Astrocyte (in vitro differentiated cells and primary cell): ENCODE measurements at places on chromosomes 16 and 17.

GRCh38 chr17:601926-602303, 112.7 kb downstream of the VPS53 start:
- DNase-seq, result no peak

DNA sequence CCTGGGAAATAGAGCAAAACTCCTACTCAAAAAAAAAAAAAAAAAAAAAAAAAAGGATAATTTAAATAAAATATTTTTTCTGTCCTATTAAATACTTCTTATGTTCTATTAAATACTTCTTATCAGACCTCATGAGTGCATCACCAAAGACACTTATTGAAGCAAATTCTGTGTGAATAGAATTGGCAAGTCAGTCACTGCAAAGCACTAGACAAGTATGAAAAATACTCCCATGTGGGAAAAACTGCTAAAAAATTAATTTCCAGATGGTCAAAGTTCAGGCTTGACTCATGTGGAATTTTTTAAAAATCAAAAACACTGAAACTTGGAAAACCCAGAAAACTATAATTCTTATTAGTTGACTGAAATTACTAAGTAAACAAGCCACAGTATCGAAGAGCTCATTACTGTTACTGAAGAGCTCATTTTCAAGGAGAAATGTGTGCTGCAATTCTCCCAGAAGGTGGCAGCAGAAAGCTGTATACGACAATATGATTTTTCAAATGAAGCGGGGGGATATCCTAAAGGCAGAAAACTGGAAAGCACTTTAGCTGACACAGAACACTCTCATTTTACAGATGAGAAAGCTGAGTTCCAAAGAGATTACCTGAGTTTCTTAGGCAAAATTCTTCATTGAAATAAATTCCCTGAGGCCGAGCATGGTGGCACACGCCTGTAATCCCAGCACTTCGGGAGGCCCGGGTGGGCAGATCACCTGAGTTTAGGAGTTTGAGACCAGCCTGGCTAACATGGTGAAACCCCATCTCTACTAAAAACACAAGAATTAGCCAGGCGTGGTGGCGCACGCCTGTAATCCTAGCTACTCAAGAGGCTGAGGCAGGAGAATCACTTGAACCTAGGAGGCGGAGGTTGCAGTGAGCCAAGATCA, 15.9 kb upstream of the FBXO47 start:
- peak; percentile 35 for DNase-seq

- no peak for DNase-seq
Observed at GRCh38 chr16:12655537-12655936, 148.2 kb downstream of the CPPED1 start.

DNA sequence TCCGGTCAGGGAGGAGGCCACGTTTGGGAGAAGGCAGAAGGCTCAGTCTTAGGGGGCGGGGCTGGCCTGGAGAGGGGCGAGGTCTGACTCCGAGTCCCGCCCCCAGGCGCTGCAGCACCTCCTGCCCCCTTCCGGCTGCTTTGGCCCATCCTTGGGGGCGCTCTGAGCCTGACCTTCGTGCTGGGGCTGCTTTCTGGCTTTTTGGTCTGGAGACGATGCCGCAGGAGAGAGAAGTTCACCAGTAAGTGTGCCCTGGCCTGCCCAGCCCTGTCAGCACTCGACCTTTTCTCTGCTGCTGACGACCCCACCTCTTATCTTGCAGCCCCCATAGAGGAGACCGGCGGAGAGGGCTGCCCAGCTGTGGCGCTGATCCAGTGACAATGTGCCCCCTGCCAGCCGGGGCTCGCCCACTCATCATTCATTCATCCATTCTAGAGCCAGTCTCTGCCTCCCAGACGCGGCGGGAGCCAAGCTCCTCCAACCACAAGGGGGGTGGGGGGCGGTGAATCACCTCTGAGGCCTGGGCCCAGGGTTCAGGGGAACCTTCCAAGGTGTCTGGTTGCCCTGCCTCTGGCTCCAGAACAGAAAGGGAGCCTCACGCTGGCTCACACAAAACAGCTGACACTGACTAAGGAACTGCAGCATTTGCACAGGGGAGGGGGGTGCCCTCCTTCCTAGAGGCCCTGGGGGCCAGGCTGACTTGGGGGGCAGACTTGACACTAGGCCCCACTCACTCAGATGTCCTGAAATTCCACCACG, 1.5 kb downstream of the TNFRSF12A start:
- peak; percentile 91 for DNase-seq

DNA sequence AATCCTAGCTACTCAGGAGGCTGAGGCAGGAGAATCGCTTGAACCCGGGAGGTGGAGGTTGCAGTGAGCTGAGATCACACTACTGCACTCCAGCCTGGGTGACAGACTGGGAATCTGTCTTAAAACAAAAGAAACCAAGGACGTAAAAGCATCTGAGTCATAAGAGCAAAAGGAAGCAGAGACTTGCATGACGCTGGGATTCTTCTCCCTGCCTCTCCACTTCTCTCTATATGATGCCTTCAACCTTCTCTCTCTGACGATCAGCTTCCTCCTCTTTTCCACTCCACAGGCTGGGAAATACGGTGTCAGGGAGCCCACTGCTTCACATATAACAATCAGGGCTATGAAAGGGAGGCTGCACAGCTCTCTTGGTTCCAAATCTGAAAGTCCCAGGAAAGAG, 43.2 kb upstream of the CCL1 start:
- DNase-seq, result no peak

- DNase-seq, result no peak
Observed at GRCh38 chr17:82807101-82807500, 32.7 kb downstream of the ZNF750 start.

GRCh38 chr16:89020068-89020924, 43.3 kb upstream of the CBFA2T3 start:
- no peak for DNase-seq

DNA sequence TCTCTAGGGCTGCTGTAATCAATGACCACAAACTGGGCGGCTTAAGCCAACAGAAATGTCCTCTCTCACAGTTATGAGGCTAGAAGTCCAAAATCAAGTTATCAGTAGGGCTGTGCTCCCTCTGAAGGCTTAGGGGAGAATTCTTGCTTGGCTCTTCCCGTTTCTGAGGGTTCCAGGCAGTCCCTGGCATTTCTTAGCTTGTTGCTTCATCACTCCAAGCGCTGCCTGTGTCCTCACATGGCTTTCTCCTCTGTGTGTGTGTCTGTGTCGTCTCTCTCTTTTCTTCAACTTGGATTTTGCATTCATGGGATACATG, 13.7 kb upstream of the CDC42EP4 start:
- DNase-seq, result no peak

DNA sequence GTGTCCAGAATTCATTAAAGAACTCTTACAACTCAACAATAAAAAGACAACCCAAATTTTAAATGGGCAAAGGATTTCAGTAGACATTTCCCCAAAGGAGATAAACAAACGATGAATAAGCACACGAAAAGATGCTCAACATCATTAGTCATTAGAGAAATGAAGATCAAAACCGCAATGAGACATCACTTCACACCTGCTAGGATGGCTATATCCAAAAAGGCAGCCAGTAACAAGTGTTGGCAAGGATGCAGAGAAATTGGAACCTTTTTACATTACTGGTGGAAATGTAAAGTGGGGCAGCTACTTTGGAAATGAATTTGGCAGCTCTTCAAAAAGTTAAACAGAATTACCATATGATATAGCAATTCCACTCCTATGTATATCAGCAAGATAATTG, 42.0 kb downstream of the PITPNM3 start:
- DNase-seq, result no peak

- no peak for DNase-seq
Observed at GRCh38 chr16:21101631-21102420, 48.8 kb downstream of the DNAH3 start.

DNA sequence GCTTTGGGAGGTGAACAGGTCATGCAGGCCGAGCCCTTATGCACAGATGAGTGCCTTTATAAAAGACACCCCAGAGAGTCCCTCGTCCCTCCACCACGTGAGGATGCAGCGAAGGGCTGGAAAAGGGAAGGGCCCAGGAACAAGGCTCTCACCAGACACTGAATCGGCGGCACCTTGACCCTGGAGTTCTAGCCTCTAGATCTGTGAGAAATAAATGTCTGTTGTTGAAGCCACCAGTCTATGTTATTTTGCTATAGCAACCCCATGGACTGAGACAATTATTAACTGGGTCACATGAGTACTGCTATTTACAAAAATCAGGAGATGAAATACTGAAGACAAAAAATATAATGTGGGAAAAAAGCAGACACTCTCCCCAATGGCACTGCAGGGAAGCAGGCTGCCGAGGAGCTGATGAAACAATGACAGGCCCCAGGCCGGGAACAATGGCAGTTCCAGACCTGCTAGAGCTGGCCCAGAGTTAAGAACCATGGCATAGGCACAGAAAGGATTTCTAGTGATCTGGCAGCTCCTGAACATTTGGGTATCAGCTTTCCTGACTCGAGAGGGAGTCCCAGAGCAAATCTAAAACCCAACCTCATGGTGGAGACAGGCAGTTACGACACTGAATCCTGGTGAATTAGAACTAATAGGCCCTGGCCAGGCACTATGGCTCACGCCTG, 17.8 kb upstream of the GGA2 start:
- DNase-seq, result no peak

DNA sequence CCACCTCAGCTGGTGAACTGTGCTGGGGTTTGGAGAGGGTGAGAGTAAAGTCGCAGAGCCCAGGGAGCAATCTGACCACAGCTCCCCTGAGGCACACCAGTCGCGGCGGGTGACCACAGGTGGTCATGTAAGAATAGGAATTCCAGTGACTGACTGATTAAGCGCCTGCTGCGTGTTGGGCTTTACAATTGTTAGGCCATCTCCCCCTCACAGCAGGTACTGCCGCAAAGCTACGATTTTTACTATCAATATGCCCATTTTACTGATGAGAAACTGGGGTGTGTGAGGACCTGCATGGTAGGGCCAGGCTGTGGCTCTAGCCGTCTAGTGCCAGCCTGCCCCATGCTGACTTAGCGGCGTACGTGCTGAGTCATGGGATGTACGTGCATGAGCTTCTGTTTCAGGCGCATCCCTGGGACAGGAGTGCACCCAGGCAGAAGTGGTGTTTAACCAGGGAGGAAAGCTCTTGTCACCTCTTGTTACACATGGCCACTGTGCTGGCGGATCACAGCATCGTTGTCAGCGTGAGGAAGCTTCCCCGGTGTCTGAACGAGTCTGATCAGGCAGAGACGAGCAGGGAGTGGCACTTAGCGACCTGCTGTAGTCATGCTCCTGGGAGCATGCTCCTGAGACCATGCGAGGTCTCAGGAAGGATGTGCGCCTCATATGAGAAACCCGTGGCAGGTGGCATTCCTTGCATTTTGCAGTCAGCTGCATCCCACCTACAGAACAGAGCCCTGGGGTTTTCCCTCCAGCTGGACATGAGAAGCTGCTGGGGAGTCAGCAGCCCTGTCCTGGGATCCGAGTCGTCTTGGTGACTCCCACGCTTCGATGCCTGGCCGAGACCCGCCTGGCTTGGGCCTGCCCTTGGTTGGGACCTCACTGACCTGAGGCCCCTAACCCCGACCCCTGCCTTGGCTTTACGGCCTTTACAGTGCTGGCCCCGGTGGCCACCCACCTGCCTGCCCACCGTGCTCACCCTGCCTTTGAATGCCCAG, 163.7 kb upstream of the CHMP6 start:
- peak; percentile 36 for DNase-seq

- no peak for DNase-seq
Observed at GRCh38 chr16:65118871-65119270, 3.0 kb downstream of the CDH11 start.

DNA sequence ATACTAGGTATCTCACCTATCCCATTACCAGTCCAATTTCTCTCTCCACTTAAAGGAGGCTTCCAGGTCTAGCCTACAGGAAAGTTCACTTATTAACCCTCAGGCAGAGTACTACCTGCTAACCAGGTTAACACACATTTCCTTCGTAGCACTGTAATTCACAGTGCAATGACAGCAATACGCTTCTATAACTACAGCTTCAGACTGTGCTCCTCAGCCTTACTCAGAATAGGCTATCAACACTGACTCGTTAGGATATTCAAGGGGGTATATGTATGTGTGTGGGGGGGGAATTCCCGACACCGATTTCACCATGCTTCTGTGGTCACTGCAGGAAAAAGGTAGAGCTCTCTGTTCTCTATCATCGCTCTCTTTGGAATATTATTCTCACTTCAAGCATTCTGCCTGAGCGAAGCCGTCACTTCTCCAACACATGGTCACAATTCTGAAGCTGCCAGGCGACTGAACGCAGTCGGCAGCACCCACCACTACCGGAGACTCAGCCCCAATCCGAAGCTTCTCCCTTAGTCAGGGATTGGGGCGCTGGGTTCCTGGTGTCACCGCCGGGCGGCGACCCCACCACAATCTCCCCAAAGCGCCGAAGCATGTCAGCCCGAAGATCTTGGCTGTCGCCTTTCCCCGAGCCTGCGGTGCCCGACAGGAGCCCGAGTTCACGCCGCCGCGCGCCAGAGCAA, 618 bp downstream of the GGA3 start:
- no peak for DNase-seq

- DNase-seq, result no peak
Observed at GRCh38 chr16:68718590-68718989, 18.5 kb upstream of the CDH1 start.
